ENCODE measurements at places on chromosomes 3 and 15. TPM values are rescaled to one million over a fixed set of nuclear protein-coding genes. Genes with fewer than 3 reads are reported as not detected.

MFSD1 gene
- total RNA-seq = 30.3 TPM

- no peak overlapping the region for H3K4me3 ChIP-seq
- no peaks in the 10 kb centered on the region for H3K27me3 ChIP-seq
- no peak overlapping the region for H3K27ac ChIP-seq
- DNase-seq = no peak
Measured at GRCh38 chr3:152175528-152175889, 93.2 kb upstream of the MBNL1 start.

- no peaks in the 10 kb centered on the region for H3K27me3 ChIP-seq
- H3K27ac ChIP-seq = no peak overlapping the region
- H3K36me3 ChIP-seq = peaks cover 7% of the 10 kb centered on the region
- no peaks in the 10 kb centered on the region for H3K4me1 ChIP-seq
- DNase-seq = no peak
Measured at GRCh38 chr3:159604151-159604581, 384.5 kb upstream of the IL12A start.

GRCh38 chr15:81196576-81197254, at the start of gene IL16:
TSS of gene IL16 (plus strand) at chr15:81196879. CDS start at chr15:81225400, 28,521 bp downstream.
- no peaks in the 10 kb centered on the region for H3K4me1 ChIP-seq
- peaks cover 25% of the 10 kb centered on the region for H3K27me3 ChIP-seq
- no peak within 1 kb of the TSS for H3K27ac ChIP-seq
- no peak for DNase-seq
- no peak within 1 kb of the TSS for H3K4me3 ChIP-seq

DNA sequence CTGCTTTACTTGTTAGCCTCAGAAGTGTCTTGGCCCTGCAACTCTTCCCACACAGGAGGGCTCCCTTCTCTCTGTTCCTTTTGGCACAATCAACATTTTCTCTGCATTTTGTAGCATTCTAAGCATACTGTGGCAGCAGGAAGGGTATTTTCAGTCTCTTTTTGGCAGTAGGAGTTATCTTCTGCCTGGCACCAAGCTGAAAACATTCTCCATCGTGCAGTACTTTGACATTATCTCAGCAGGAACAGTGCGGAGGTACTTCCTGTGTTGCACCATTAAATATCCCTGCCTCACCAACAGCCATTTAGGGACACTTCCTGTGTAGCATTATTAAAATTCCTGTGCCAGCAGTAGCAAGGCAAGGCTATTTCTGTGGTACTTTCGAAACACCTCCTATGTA, 233.2 kb upstream of the SEMA6D start:
- H3K36me3 ChIP-seq = no peaks in the 10 kb centered on the region
- H3K4me1 ChIP-seq = no peaks in the 10 kb centered on the region
- DNase-seq = no peak
- no peak overlapping the region for H3K4me3 ChIP-seq
- peaks cover 15% of the 10 kb centered on the region for H3K27me3 ChIP-seq

FANCI gene
- 9.4 TPM for total RNA-seq

ANKUB1 gene
- total RNA-seq = not detected

GRCh38 chr3:45124352-45124751, 21.8 kb downstream of the CDCP1 start:
- H3K27ac ChIP-seq = no peak overlapping the region
- H3K36me3 ChIP-seq = no peaks in the 10 kb centered on the region
- H3K27me3 ChIP-seq = peaks cover 41% of the 10 kb centered on the region
- no peak for DNase-seq

GRCh38 chr3:89571298-89571697, 463.9 kb downstream of the EPHA3 start:
- no peak for DNase-seq
- H3K27me3 ChIP-seq = no peaks in the 10 kb centered on the region
- H3K4me3 ChIP-seq = no peak overlapping the region
- H3K36me3 ChIP-seq = no peaks in the 10 kb centered on the region
- no peak overlapping the region for H3K27ac ChIP-seq

- DNase-seq = no peak
- no peaks in the 10 kb centered on the region for H3K36me3 ChIP-seq
- H3K27ac ChIP-seq = no peak overlapping the region
- H3K4me1 ChIP-seq = no peaks in the 10 kb centered on the region
Measured at GRCh38 chr3:151468284-151468917, 7.5 kb upstream of the IGSF10 start.

CX3CR1 gene
- 0.66 TPM for total RNA-seq

DNA sequence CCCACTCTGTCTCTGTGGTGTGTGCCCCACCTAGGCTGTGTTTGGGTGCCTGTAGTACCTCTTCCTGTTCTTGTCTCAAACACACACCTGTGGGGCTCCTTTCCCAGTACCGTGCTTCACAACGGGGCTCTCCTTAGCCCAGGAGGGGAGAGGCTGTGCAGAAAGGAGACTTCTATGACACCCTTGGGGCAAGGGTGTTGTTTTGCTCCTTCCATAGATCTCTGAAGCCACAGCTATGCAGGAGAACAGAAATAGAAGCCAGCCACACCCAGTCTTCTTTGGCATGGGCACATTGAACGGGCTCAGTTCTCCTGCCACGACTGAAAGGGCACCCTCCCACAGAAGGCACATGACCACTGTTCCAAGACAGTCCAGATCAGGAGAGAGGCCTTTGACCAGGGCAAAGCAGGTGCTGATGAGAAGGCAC, 74.3 kb downstream of the LIPC start:
- peaks cover 16% of the 10 kb centered on the region for H3K4me1 ChIP-seq
- no peak for DNase-seq
- no peak overlapping the region for H3K4me3 ChIP-seq
- H3K27me3 ChIP-seq = no peaks in the 10 kb centered on the region
- H3K36me3 ChIP-seq = no peaks in the 10 kb centered on the region

- H3K4me3 ChIP-seq = no peak overlapping the region
Measured at GRCh38 chr15:48683991-48684765, 38.7 kb upstream of the FBN1 start.

DNA sequence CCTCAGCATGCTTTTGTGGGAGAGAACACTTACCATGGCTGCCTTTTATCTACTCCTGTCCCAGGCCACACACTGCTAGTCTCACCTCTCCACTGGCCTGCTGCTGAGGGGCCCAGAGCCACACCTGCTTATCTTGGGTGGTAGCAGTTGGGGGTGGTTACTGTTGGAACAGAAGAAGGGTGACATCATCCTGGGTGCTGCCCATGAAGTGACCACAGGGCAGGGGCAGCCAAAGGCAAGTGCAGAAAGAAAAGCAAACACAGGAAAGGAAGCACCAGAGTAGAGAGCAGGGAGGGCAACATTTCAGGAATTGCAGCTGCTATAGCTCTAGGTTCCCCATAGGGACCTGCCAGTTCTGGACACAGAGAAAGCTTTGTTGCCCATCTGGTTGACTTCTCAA, 345.2 kb downstream of the VPS13C start:
- no peak overlapping the region for H3K4me3 ChIP-seq
- H3K27me3 ChIP-seq = peaks cover 2% of the 10 kb centered on the region
- no peak for DNase-seq
- H3K4me1 ChIP-seq = no peaks in the 10 kb centered on the region

- no peaks in the 10 kb centered on the region for H3K36me3 ChIP-seq
- H3K4me1 ChIP-seq = peaks cover 24% of the 10 kb centered on the region
- no peak for DNase-seq
- H3K27me3 ChIP-seq = no peaks in the 10 kb centered on the region
Measured at GRCh38 chr15:25900431-25900830, 37.3 kb upstream of the ATP10A start.

DNA sequence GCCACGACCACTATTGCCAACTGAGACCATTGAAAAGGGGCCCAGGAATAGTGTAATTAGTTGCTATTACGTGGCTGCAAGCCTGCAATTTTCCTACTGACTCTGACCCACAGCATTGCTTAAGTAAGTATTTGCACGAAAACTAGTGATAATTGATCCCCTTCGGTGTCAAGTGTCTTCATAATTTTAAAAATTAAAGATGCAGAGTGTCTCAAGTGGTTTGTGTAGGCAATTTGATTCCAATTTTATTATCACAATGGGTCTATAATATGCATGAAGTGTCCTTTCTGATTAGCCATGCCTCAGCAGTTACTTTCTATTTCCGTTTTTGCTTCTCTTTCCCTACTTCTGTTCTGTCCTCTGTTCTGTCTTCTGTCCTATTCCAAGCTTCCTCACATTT, 259.2 kb downstream of the C3orf38 start:
- no peak overlapping the region for H3K27ac ChIP-seq
- no peak overlapping the region for H3K4me3 ChIP-seq
- no peaks in the 10 kb centered on the region for H3K36me3 ChIP-seq

- peaks cover 30% of the 10 kb centered on the region for H3K4me1 ChIP-seq
- H3K4me3 ChIP-seq = no peak overlapping the region
- peak overlapping the region; percentile 5 for H3K27ac ChIP-seq
Measured at GRCh38 chr3:27452368-27453090, 31.7 kb downstream of the SLC4A7 start.

GRCh38 chr3:72872183-72872582, 15.7 kb upstream of the GXYLT2 start:
- peaks cover 5% of the 10 kb centered on the region for H3K27me3 ChIP-seq
- H3K27ac ChIP-seq = no peak overlapping the region
- DNase-seq = no peak
- no peaks in the 10 kb centered on the region for H3K4me1 ChIP-seq

DNA sequence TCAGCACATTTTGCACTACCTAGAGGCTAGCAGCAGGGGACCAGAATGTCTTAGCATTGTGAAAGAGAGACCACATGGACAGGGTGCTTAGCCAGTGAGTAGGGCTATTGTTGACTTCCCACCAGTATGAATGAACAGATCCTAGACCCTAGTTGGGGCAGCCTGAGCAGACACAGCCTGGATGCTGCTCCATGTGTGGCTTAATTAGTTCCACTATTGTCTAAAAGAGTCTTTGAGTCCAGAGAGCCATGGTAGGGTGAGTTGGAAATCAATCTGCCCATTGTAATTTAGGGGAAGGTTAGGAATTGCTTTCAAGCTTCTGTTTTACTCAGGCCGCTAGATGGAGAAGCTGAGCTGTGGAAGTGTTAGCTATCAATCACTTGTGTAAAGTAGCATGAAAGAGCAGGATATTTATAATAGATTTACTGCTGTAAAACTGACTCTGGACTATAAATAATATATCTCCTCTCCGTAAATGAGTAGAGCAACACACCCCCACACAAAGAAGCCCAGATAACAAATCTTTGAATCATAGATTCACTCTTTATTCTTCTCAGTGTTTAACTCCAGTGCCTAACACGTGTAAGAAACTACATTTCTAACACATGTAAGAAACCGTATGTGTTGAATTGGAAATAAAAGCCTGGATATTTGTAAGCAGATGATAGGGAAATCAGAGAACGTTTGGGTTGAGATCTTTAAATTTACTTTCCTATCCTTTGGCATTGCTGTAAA, 4.1 kb upstream of the GCSAM start:
- no peaks in the 10 kb centered on the region for H3K36me3 ChIP-seq
- no peak overlapping the region for H3K4me3 ChIP-seq
- peak overlapping the region; percentile 11 for H3K27ac ChIP-seq
- no peaks in the 10 kb centered on the region for H3K27me3 ChIP-seq
- H3K4me1 ChIP-seq = peaks cover 63% of the 10 kb centered on the region

CCR9 gene
- 1.9 TPM for total RNA-seq

DNA sequence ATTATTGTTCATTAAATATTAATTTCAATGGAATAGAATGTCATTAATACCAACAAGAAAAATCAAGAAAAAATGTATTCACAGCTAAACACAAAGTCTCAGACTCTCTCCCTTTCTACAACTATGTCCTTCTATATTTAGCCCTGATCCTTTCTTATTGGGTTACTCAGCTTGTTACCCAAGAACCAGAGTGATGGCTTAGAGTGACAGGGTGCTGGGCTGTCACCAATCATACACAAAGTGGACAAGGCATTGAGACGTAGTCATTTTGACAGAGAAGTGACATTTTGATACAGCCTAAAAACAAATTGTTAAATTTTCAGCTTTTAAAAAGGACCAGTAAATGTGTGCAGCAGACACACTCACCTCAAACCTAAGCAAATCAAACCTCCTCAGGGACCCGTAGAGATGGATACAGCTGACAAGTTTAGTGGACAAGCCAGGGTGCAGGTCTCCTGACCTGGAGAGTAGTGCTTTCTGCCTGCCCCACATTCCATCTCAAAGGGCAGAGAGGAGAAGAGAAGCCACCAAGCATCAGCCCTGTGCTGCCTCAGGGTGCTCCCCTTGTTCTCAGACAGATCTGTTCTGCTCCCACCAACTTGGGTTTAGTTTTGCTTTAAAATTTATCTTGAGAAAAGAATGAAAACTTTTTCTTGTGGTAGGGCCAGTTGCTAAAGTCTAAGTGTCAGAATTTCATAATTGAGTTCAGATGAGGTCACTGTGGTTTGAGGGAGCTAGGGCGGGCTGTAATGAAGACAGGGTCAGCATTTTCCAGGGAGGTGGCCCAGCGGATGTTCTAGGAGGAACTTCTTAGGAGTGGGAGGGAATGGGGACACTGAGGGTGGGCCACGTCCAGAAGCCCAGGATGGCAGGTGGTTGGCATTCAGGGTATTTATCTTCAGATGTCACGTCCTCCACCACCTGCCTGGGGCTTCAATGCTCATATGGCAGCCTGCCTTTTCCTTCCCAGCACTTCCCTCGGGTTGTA, 136.5 kb upstream of the TBL1XR1 start:
- H3K36me3 ChIP-seq = no peaks in the 10 kb centered on the region
- no peak overlapping the region for H3K27ac ChIP-seq
- no peaks in the 10 kb centered on the region for H3K27me3 ChIP-seq
- no peak for DNase-seq
- H3K4me1 ChIP-seq = peaks cover 14% of the 10 kb centered on the region

DNA sequence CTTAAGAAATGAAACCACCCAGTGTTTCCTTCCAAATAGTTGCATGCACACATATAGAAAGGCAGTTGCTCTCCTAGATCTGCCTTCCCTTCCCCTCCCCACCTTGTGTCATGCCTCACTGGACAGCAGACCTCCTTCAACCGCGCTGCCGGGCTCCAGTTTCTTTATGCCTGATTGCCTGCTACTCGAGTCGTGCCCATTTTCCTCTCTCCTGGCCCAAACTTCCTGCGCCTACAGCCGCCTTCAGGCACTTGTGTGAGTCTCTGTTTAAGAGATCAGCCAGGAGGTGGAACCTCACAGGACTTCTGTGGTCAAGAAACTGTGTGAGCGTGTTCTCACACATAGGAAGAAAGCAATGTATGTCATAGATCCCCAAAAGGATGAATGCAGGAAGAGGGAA, 8.8 kb upstream of the FAM107A start:
- peaks cover 46% of the 10 kb centered on the region for H3K27me3 ChIP-seq
- no peak for DNase-seq
- H3K36me3 ChIP-seq = peaks cover 2% of the 10 kb centered on the region
- peak overlapping the region; percentile 80 for H3K4me3 ChIP-seq
- no peak overlapping the region for H3K27ac ChIP-seq
- H3K4me1 ChIP-seq = peaks cover 18% of the 10 kb centered on the region
